Fibroblast of skin of right quadriceps (primary cell): ENCODE measurements at places on chromosomes 12 and 14.
A peak's percentile ranks its signal among the peaks of the same experiment; 100 is the strongest.

GRCh38 chr12:24852420-24852819 lies 96.5 kb downstream of the BCAT1 start:
- no peak for DNase-seq

GRCh38 chr12:50251619-50252252 lies 31.6 kb downstream of the LIMA1 start:
- DNase-seq: no peak

DNA sequence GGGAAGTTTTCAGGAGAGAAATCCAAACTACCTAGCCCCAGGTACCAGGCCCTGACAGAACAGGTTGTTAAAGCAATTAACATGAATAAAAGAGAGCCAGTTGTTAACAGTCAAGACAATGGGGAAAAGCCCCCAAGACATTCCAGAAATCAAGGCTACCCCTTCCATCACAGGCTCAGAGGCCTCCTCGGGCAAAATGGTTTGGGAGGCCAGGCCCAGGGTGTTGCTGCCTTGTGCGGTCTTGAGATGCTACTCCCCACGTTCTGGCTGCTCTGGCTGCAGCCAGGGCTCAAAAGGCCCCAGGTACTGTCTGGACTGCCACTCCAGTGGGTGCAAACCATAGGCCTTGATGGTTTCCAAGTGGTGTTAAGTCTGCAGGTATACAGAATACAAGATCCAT lies 7.0 kb downstream of the CRY1 start:
- no peak for DNase-seq

DNA sequence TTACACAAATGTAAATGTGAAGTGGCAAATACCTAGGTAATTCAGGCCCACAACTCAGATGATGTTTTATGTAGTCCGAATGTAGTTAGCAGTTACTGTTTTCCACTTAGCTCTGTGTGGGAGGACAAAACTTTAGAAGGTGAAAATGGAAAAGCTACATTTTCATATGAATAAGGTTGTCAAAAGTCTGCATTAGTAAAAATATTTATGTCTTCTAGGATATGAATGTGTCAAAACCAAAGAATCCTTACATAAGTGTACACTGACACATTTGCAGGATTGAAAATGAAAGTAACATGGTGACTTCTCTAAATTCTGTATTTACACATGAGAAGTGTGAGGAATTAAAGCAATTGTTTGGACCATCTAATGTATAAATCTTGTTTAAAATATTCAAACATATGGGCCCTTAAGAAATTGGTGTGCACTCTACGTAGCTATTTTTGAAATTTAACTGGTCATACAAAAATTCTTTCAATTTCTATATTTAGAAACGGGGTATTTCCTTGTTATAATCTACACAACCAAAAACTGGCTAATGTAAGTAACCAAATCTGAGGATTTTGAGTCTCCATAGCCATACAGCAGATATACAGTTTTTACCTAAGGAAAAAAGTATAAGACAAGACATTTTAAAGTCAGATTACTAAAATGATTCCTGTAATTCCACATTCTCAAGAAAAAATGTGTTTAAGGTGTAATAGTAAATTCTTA lies 5.4 kb downstream of the CDKN1B start:
- DNase-seq: peak; percentile 43

DNA sequence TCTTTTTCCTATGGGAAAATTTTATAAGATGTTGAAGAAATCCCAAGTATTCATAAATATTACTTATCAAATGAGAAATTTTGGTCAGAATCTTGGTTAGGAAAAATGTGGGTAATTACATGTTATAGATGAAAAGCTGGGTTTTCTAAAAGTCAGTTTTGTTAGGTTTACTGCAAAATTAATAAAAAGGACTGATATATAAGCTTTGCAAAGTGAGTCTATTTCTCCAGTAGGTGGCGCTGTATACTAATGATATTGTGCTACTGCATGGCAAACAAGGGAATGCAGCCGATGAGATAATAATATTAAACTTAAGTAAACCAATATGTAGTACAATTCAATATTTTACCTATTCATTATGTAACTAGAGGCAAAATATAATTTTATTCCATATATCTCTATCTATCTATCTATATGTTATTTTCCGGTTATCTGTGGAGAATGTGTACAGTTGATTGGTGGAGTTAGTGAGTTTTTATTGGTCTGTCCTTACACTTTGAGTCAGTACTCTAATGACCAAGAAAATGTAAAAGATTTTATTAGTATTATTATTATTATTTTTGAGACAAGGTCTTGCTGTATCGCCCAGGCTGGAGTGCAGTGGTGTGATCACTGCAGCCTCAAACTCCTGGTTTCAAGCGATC lies 32.9 kb downstream of the MIPOL1 start:
- DNase-seq: peak; percentile 59

DNA sequence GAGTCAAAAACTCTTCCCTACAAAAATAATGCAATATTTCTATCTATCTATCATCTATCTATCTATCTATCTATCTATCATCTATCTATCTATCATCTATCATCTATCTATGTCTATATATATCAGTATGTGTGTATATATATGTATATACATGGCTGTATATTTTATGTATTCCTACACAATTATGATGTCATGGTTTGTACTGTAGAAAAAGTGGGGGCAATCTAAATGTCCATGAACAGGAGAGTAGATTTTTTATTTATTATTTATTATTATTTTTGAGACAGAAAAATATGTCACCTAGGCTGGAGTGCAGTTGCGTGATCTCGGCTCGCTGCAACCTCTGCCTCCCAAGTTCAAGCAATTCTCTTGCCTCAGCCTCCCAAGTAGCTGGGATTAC lies 45.6 kb upstream of the BICD1 start:
- DNase-seq: no peak

DNA sequence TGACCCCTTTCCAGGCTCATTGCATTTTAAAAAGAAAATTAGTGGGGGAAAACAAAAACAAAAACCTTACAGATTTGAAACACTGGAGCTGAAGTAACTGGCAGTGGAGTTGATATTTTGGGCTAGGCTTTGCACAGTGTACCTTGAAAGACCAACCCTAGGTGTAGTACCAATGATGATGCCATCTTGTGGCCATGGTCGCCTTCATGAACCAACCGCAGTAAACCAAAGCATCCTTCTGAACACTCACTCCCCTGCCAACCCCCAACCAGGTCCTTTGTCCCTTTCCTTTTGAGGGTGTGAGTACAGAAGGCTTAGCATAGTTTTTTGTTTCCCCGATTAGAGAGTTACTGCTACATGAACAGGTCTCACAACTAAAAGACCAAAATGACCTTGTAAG lies 5.9 kb downstream of the TOMM20L start:
- no peak for DNase-seq

- DNase-seq: peak; percentile 80
Measured at GRCh38 chr14:46048127-46048526, 603.5 kb downstream of the RPL10L start.
